Stimulated activated CD4-positive, alpha-beta T cell treated with anti-CD3 and anti-CD28 coated beads, TNF-alpha, amount 100 ng/mL, for 1 hour (primary cell): ENCODE measurements at places on chromosomes 7 and 10.

DNA sequence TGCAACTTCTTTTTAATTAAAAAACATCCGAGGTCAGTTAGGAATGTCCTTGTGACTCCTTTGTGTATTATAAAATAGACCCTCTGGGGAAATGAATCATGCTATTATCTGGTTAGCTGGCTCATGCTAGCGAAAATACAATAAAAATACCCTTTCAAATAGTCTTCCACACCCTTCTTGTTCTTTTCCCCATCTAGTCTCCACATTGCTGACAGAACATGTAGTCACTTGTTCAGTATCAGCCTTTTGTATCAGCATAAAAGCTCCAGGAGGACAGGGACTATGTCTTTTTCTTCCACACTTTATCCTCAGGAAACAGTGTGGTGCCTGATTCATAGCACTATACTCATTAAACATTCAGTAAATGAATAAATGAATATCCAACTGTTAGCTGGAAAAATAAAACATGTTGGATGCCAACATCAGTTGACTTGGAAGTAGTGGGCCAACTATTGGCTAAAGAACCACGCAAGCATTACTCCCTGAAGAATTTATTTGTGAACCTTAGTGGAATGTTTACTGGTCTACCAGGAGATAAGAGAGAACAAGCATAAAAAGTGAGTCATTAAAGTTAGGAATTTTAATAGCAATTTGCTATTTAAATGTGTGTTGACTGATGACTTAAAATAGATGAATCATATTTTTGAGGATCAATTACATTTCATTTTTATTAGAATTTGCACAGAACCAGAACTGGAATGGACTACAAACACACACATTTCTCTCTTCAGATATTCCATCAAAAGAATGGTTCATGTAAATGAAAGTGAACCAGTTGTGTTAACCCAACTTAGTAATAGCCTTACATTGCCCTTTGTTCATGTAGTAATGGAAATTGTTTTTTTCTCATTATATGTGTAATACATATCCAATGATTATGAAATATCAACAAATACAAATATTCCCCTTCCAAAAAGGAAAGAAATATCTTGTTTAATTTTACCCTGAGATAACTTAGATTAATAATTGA is 129.6 kb downstream of the DKK1 start:
- DNase-seq: no peak

DNA sequence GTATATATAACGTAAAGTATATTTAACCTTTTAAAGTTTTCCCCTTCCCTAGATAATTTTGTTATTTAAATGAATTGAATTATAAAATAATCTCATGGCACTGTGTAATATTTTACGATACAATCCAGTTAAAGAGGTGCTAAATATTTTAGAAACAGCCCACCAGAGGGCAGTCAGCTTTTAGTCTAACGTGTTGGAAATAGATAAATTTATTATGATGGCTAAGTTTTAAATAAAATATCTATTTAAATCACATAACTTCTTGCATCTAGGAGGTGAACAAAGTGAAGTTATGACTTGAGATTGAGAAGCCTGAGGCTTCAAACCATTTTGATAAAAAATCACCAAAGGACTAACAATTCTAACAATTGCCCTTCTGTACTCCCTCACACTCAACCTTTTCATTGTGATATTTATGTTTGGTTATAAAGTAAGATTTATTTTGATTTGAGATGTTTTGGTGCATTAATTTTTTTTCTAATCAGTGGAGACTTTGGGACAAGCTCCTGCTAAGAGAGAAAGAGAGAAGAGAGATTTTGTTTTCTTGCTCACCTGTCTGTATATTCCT is 171.5 kb upstream of the SP4 start:
- DNase-seq: no peak

GRCh38 chr10:71978476-71978875 is 14.3 kb downstream of the CHST3 start:
- no peak for DNase-seq

- no peak for DNase-seq
Measured at GRCh38 chr10:119769886-119770285, 44.0 kb downstream of the INPP5F start.

- no peak for DNase-seq
Measured at GRCh38 chr10:16119445-16119844, 259.1 kb upstream of the MINDY3 start.

- DNase-seq: no peak
Measured at GRCh38 chr10:69640196-69640980, 10.3 kb downstream of the FAM241B start.

DNA sequence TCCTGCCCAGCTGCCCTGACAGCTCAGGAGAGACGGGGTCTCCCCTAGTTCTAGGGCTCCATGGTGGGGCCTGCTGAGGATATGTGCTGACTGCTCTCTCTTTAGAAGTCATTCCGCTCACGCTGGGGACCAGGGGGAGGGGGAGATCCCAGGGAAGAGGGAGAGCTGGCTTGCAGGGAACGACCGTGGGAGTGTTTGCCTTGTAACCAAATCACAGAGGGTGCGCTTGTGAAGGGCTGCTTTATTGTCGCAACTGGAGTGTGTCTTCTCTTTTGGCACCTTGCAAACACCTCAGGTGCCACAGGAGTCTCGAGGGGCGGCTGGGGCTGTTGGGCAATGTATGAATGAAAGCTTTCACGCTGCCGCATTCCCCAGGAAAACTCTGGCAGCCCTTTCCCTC is 531.3 kb upstream of the MKI67 start:
- no peak for DNase-seq

DNA sequence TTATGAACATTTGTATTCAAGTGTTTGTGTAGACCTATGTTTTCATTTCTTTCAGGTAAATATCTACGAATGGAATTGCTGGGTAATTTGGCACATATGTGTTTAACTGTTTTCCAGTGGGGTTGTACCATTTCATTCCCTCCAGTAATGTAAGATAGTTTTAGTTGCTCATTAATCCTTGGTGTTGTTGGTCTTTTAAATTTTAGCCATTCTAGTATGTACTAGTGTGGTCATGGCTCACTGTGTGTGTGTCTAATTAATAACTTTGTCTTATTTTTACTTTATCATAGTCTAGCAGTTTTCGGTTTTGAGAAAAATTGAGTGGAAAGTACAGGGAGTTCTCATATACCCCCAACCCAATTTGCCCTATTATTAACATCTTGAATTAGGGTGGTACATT is 278.8 kb downstream of the CAMK1D start:
- no peak for DNase-seq

GRCh38 chr10:73932620-73933112 is 21.7 kb downstream of the PLAU start:
- DNase-seq: no peak

- DNase-seq: no peak
Measured at GRCh38 chr10:8225187-8225586, 170.7 kb downstream of the GATA3 start.

DNA sequence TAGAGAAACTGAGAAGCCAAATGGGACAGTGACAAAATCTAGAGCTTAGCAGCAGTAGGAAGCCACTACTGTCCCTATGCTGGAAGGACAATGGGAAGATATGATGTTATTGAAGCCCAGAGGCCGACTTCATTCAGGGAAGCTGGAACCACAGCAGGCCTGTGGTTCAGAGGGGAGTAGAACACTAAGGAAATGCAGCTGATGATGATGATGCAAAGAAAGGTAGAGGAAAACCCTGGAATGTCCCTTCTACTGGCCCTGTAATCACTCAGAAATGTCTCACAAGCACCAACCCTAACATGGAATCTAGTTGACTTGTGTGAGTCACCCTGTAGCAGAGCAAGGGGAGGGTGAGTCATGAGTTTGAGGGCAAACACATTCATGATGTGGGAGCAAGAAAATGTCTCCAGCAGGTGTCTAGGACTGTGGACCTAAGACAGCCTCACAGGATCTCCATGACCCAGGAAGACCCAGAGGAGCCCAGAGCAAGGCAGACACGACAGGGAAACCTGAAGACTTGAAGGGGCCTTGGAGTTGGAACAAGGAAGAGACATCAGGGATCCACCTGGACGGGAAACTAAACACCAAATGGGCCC is 37.0 kb upstream of the LRRC17 start:
- no peak for DNase-seq

- no peak for DNase-seq
Measured at GRCh38 chr10:1419796-1420610, 317.3 kb downstream of the ADARB2 start.

- DNase-seq: no peak
Measured at GRCh38 chr10:98411768-98412167, 3.2 kb downstream of the PYROXD2 start.

DNA sequence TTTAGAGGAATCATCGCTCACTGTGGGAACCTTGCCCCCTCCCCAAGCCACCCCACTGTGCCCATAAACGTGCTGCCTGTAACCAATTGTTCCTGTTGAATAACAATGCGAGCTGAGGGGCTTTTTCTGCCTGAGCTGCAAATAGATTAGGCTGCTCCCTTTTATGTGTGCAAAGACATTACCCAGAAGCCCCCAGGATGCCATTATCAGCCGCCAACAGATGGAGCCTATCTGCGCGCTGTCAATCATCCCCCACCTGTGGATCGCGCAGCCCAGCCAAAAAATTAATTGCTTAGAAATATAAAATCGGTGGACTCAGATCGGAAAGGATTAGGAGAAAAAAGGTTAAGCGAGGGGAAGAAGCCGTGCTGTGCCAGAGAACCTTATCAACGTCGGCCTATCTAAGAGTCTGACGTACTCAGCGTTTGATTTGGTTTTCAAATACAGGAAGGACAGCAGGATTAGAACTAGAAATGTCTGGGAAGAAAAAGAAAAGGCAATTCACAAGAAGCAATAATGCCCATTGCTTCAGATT is 167.3 kb upstream of the MYO3A start:
- DNase-seq: no peak

DNA sequence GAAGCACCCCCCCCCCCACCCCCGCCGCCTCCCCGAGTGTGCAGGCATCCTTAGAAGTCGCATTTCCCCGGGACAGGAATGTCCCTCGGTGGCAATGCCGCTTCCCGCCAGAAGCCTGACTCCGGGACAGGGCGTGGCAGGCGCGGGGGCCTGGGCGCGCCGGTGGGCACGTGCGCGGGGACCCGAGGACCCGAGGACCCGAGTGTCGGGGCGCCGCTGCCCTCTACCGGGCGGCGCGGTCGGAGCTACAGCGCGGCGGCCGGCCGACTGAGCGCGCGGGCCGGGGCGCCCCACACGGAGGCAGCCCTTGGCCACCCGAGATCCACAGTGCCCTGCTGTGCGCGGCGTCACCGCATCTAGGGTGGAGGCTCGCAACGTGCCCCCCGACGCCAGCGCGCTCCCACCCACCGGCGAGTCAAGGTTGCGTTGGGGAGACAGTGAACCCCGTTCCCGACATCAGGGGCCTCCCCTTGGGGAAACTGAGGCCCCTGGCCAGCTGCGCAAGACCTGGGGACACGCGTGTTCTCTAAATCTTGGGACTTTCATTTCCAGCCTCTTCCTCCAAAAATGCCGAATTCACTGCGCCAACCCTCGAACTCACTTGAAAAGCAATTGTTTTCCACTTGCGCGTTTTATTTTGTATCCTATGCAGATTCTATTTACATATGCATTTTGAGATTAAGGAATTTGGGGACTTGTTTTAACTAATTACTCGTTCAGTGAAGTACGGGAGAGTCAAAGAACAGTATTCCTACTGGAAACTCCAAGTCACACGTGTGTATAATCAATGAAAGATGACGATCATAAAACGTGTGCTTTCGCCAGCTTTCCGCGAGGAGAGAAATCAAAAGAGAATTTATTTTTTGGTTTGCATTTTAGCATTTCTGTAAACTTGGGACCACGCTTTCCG is 3.1 kb upstream of the CUX1 start:
- peak; percentile 37 for DNase-seq

DNA sequence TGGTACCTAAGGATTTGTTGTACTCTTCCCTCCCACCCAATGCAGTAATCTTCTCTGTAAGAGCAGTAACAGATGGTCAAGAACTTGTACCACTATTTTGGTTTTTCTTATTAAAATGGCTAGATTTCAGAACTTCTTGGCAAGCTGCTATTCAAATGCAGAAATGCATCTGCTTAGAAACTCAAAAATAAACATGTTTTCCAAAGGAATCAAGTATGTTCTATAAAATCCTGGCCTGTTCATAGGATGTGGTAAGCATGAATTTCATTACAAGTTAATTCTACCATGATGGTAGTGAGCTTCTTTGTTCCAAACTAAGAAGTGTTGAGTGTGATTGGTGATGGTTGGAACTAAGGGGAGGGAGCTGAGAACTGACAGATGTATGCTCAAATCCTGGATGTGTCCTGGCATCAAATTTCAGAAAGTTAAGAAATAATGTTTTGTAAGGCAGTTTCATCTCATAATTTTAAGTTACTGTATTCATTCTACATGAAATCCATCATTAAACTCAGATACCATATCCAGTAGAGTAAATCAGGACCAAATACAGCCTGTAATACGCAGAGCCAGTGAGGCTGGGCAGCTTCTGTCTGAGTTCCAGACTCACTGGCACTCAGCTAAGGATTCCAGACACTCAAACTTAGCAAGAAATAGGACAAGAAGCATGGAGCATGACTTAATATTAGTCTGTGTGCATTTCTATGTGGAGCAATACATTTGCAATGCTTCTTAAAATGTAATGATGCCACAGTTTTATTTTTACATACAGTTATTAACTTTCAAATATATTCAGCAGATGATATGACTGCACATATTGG is 119.6 kb downstream of the TES start:
- no peak for DNase-seq

DNA sequence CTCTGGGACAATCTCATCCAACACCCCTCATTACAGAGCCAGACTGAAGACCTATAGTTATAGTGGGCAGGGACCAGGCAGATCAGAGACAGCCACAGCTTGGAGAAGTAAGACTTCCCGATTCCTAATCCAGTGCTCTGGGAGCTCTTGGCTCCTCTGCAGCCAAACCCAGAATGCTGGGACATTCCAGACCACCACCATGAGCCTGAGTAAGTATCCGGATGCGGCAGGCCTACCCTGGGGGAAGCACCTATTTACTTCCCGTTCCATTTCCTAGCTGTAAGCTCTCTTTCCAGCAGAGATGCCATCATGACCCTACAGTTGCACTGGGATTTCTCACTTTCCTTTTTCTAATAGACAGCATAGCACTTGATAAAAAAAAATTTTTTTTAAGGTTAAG is 16.4 kb downstream of the HIP1 start:
- no peak for DNase-seq

DNA sequence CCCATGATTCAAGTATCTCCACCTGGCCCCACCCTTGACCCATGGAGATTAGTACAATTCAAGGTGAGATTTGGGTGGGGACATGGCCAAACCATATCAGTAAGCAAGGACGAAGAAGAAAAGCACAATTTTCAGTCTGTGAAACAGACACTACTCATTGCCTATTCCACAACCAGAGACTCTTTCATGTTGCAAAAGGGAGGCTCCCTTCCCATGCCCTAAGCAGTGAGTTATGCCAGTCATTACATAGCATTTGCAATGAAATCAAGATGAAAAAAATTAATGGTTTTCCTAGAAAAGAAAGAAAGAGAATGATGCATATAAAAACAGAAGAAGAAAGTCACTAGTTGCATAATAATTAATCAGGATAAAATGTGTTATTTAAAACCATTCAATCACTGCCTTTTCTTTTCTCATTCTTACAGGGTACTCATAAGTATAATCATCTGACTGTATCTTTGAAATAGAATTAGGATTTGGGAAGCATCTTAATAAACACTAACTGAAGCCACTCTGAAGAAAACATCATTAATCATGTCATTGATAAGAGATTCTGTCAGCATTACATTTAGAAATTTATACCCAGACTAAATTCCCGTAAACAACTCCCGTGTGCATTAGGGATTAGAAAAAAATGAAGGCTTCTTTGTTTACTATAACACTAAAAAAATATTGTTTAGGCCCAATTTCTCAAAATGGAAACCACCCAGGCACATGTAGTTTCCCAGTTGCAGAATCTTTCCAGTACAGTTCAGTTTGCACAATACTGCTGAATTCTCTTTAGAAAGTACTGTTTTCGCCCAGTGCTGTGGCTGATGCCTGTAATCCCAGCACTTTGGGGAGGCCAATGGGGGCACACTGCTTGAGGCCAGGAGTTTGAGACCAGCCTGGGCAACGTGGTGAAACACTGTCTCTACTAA is 9.1 kb downstream of the PRPS1L1 start:
- DNase-seq: no peak
